IMR-90 (cell line): ENCODE measurements at places on chromosomes 16 and 17.

- peak; percentile 96 for DNase-seq
Measured at GRCh38 chr17:48025040-48025903, 12.3 kb downstream of the COPZ2 start.

GRCh38 chr16:4081047-4081446 lies 35.2 kb downstream of the ADCY9 start:
- DNase-seq, result no peak

- DNase-seq, result peak; percentile 88
Measured at GRCh38 chr16:66408163-66409048, 18.7 kb upstream of the BEAN1 start.

GRCh38 chr17:73733517-73733916 lies 89.3 kb upstream of the SDK2 start:
- no peak for DNase-seq

DNA sequence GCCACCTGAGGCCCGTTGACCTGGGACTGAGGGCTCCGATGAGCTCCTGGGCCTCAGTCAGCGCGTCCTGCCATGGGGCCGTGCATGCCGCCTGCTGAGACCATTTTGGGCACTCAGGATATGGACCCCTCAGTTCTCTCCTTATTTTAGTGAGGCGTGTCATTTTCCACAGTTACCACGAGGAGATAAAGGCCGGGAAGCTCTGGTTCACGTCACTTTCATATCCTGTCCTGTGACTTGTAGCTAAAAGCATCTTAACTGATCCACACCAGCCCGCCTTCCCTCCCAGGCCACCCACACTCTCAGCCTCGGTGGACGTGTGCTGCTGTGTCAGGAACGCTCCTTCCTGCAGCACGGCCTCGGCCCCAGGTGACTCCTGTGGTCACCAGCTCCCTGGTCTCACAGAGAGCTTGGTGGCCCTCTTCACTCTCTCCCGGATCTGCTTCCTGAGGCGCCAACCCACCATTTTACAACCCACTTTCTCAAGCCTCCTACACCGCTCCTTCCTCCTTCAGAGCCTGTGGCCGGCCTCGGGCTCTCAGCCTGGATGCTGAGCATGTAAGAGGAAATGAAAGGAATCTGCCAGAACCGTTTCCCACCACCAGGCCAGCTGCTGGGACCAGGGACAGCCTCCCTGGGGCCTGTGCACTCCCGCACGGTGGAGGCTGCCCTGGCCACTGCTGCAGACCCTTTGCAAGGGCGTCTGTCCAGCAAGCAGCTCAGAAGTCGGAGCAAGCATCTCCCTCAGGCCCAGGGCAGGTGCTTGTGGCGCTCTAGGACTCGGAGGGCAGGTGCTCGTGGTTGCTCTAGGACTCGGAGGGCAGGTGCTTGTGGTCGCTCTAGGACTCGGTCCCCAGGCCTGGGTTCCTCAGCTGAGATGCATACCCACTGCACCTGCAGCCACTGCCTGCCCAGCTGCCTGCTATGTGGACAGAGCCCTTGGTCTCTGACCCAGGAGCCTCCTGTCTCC lies 23.9 kb upstream of the FASN start:
- no peak for DNase-seq
